CD8-positive, alpha-beta T cell (primary cell): ENCODE measurements at places on chromosomes 6 and 20. TPM values are rescaled to one million over a fixed set of nuclear protein-coding genes. Genes with fewer than 3 reads are reported as not detected.

DNA sequence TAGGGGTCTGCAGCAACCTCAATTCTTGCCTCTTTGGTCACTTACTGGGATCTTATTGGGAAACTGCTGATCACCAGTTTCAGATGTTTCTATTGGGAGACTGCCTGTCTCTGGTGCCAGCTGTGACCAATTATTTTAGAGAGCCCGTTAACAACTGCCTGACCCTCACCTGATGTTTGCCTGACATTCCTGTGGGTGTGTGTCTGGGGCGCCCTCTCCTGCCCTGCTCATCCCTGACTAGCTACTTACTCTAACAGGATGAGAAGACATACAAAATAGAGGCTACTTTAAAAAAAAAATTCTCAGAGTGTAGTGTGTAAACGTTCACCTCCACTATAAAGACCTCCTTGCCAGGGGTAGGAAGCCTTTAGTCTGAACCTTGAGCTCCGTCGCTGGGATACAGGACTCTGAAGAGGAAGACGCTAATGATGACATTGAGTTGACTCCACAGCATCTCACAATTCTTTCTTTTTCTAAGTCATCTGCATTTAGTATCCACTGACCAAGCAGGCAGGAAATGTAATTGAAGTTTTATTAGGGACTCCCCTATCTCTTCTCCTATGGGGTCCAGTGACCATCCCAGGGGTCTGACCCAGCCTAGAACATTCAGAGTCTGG lies 54.6 kb upstream of the DDR1 start:
- DNase-seq, result no peak

- no peak for DNase-seq
These were observed 21.6 kb downstream of the SERINC3 start for GRCh38 chr20:44500221-44500620.

- no peak for DNase-seq
These were observed 19.2 kb downstream of the TREML4 start for GRCh38 chr6:41247288-41247865.

GRCh38 chr20:49045440-49046086 lies 549 bp upstream of the CSE1L start:
- DNase-seq, result no peak

- no peak for DNase-seq
These were observed 2.9 kb downstream of the SOX12 start for GRCh38 chr20:328027-328974.

DNA sequence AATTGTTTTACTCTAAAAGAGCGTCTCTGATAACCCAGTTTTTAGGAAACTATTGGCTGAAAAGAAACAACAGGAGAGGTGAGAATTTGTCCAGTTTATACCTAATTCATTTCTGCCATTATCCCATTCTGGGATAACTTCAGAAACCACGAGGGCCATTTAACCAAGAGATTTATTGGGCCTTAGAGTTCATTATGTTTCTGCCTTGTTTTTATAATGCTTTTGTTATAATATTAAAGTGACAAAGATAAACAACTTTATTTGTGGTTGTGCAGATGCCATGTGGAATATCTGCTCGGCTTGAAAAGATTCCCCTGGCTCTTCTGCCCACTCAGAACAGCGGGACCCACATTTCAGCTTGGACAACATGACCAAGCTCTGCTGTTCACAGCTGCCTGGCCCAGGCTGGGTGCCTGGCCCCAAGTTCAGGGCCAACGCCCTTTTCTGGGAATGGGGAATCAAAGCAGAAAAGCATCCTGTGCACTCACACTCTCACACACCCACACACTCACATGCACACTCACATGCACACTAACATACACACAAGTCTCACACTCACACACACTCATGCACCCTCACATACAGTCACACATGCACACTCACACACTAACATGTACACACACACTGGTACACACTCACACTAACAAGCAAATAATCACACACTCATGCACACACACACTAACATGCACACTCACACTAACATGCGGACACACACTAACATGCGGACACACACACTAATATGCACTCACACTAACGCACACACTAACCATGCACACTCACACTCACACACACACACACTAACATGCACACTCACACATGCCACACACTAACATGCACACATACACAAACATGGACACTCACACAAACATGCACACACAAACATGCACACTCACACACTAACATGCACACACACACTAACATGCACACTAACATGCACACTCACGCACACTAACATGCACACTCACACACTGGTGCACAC lies 86.7 kb upstream of the NEDD9 start:
- no peak for DNase-seq

DNA sequence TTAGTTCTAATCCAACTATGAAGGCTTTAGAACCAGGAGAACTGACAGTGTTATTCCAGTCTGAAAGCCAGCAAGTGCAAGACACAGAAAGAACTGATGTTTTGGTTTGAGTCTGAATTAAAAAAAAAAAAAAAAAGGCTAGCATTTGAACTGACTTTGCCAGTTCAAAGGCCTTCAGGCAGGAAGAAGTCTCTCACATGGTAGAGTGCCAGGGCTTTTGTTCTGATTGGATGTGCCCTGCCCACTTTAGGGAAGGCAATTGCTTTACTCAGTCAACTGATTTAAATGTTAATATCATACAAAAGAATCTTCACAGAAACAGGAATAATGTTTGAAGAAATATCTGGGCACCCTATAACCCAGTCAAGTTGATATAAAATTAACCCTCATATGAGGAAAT lies 212.2 kb downstream of the HIVEP2 start:
- DNase-seq, result no peak

- no peak for DNase-seq
These were observed 241.8 kb downstream of the ADGRG6 start for GRCh38 chr6:142543606-142544005.

DNA sequence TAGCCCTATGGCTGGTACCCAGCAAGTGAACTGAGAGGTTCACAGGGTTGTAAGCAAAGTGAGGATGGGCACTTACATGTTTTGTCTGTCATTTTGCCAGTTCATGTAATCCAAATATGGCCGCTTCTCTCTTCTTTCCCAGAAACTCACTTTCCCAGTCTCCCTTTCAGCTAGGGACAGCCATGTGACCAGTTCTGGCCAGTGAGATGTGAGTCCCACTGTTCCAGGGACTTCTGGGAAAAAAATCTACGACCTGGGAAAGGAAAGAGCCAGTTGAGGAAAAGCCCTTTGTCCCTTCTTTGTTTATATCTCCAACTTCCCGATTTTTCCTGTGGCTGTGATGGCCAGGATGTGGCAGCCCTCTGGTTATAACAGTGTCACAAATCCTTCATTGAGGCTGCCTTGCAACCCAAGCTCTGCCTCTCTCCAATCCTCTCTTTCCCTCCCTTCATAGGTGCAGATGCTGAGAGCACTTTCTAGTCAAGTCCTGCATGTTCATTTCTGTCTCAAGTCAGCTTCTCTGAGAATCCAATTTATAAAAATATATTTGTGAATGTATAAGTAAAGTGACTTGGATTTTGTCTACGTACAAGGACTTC lies 148.6 kb upstream of the ZFP64 start:
- no peak for DNase-seq

Gene NKAPL
- total RNA-seq, result not detected

Gene RNF217
- not detected for total RNA-seq

Gene FAM209B
- 2.3 TPM for total RNA-seq

Gene PKIB
- total RNA-seq, result 0.54 TPM

Gene NEURL2
- 1.7 TPM for total RNA-seq

Gene RIN2
- not detected for total RNA-seq

Gene HRH3
- total RNA-seq, result not detected
